ENCODE measurements at places on chromosomes 3 and 15. TPM values are rescaled to one million over a fixed set of nuclear protein-coding genes. Genes with fewer than 3 reads are reported as not detected.

Gene KIAA1143
- 28.4 TPM for polyA plus RNA-seq

Gene ACOX2
- not detected for polyA plus RNA-seq

Gene TMEM40
- polyA plus RNA-seq, result not detected

Gene ITIH4
- polyA plus RNA-seq, result 0.08 TPM

GRCh38 chr3:172112734-172113120, 73.3 kb downstream of the FNDC3B start:
- H3K4me1 ChIP-seq, result peaks cover 19% of the 10 kb centered on the region
- no peak for DNase-seq
- H3K4me3 ChIP-seq, result no peak overlapping the region

- no peaks in the 10 kb centered on the region for H3K4me1 ChIP-seq
- H3K27me3 ChIP-seq, result no peaks in the 10 kb centered on the region
- no peak overlapping the region for H3K4me3 ChIP-seq
- no peak overlapping the region for H3K27ac ChIP-seq
- DNase-seq, result no peak
- H3K36me3 ChIP-seq, result no peaks in the 10 kb centered on the region
These were observed 296.6 kb upstream of the CDIN1 start for GRCh38 chr15:36282821-36283220.

DNA sequence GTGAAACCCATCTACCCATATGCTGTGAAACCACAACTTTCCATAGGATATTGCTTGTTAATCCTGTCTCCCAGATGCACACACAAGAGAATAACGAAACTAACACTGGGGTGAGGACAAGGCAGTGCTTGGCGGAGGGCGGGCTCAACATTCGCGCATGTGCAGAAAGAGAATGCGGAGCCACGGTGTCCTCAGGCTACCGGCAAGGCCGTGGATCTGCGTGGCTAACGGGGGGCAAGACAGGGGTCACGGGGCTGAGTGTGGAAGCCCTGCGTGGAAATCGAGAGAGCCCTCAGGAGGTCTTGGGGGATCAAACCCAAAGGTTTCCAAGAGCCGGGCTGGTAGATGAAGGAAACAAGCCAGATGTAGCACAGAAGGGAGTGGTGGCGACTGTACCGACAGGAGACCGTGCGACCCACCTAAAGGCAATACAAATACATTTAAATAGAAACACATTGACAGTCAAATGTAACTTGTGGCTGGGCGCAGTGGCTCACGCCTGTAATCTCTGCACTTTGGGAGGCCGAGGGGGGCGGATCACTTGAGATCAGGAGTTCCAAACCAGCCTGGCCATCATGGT, 48.5 kb upstream of the TRA2B start:
- H3K27ac ChIP-seq, result no peak overlapping the region
- H3K36me3 ChIP-seq, result no peaks in the 10 kb centered on the region
- no peak for DNase-seq
- H3K4me3 ChIP-seq, result no peak overlapping the region
- no peaks in the 10 kb centered on the region for H3K27me3 ChIP-seq
